Effector CD8-positive, alpha-beta T cell (primary cell): ENCODE measurements at places on chromosomes 5 and 9.

DNA sequence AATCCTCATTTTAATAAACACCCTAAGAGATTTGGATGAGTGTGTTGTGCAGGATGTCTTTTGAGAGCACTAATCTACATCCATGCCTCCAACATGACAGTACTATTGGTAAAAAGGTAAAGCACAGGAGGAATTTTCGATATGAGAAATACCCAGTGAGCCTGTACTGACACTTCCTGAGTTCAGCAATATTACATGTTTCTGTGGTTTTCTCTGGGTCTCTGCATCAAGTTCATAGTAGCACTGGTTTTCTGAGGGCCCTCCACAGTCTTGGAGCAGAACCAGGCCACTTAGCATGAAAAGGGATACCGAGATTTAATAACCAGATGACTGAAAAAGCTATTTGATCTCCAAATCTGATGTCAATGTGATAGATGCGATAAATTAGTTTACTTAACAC, 524.1 kb downstream of the TMEM38B start:
- DNase-seq, result no peak

- DNase-seq, result no peak
These were observed 19.6 kb downstream of the CYFIP2 start for GRCh38 chr5:157285310-157286035.

DNA sequence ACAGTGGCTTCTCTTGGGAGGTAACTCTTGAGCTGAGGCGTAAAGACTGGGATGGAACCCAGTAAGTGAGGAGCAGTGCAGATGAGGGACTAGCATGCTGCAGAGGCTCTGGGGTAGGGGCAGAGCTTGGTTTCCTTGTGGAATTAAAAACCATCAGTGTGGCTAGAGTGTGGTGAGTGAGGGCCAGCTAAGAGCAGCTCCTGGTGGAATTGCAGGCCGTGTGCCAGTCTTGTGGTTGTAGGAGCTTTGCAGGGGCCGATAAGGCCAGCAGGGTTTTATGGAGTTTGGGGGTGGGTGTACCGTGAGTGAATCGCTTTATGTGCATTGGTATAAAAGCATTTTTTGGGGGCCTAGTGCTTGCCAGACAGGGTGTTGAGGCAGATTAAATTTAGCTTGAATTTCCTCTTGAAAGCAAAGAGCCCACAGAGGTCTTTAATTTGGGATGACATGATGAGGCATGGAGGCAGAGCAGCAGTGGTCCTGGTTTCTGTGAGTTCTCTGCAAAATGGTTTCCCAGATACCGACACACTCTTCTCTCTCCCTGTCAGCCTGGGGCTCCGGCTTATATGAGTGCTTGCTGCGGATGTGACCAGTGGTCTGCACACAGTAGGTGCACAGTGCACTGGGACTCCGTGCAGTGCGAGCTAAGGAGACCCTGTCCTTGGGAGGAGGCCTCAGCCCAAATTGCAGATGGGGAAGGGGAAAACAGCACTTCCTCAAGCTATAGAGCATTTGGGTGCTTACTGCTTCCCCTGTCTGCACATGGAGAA, 176.4 kb upstream of the PITX1 start:
- DNase-seq, result no peak

- DNase-seq, result no peak
These were observed 38.0 kb downstream of the GADD45G start for GRCh38 chr9:89642789-89643188.

DNA sequence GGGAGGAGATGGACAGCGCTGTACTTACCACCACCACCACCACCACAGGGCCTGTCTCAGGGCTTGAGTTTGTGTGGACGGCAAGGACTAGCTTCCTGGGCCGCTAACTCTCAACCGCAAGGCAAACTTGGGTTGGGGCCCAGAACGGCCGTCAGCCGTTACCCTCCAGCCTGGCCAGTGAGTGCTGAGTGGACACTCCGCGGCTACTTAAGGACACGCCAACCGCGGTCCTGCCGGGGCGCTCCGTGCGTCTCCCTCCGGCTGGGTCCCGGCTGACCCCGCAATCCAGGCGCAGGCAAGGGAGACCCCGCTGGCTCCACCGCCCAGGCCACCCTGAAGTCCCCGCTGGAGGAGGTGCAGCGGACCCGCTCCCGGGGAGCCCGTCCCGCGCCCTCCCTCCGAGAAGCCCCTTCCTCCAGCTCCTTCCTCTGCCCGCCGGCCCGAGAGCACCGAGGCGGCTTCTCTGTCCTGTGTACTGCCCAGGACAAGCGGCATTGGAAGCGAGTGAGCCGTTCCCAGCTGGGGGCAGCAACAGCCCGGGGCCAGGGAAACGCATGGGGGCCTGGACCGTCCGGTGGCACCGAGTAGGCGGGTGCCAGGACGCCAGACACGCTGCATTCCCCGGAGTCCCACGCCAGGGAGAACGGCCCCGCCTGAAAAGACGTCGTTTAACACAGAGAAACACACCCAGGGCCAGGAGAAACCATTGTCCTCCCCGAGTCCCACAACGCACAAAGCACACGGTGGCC, 46.6 kb downstream of the HABP4 start:
- DNase-seq, result no peak

GRCh38 chr5:8813180-8813579, 732.7 kb downstream of the SEMA5A start:
- DNase-seq, result no peak

DNA sequence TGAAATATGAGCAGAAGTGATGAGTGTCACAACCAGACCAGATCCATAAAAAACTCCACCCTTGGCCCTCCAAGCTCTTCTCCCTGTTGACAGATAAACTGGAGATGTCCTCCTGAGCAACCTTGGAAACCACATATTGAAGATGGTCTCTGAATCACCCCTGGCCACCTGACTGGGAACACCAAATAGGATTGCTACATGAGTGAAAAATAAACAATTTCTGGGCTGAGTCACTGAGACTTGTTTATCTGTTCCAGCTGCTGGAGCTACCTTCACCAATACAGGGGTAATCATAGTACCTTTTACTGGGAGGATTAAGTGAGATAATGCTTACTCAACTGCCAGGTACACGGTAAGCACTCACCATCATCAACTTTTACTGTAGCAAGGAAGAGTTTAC, 53.3 kb downstream of the PCA3 start:
- DNase-seq, result no peak

DNA sequence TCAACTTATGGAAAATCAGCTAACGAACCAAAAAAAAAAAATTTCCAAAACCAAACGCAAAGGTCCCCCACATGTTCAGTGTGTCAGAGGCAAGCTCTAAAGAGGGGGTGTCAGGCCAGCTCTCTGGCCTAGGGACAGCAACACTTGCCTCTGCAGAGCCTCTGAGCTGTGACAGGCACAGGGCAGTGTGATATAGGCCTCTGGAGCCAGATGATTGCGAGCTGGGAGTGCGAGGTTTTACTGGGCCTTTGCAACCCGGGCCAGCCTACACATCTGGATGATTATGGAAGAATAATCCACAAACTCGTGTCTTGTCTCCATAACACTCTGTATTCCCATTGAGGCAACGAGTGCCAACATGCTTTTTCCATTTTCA, 67.7 kb upstream of the STC2 start:
- DNase-seq, result no peak

GRCh38 chr5:72108202-72109061, 1.2 kb downstream of the MAP1B start:
- DNase-seq, result no peak

- DNase-seq, result no peak
These were observed 32.8 kb upstream of the PIP5K1B start for GRCh38 chr9:68672215-68672614.

DNA sequence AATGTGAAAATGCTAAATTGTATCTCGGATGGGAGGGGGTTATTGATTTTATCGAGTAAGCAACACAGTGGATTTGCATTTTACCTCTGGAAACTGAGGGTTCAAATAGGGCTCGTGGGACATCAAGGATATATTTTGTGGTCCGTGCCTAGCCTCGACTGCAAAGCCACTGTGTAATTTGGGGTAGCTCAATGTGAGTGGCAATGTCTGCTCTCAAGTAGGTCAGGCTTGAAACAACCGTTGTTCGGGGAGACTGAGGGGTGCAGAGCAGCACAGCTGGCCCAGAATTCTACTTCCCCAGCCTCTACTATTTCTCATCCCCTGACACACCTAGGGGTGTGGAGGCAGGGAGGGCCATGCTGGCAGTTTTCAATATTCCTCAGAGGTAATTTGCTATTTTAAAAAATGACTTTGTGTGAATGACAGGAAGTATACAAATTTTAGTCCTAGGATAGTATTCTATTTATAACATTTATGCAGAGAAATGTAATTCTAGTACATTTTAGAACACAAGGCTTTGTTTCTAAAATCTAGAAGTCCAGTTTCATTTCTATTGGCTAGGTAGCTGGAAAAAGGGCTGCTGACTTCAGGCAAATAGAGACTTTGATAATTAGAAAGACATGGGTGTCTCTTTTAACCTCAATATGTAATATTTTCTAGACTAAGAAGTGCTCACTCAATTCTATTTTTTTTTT, 1.4 kb upstream of the DAB2 start:
- no peak for DNase-seq

DNA sequence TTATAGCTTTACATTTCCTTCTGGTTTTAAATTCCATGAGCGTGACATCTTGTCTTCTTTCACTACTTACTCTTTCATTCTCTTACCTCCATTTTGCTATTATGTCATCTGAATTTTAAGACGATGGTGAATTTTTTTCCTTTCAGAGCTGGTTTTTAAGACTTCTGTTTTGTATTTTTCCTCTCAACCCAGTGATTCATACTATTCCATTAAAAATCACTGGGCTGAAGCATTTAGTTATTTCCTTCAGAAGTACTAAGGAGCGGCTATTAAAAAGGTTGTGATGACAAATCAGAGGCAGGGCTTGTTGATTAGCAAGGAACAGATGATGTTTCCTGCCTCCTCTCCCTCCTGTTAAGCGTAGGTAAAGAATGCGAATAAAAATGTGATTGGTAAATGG, 16.5 kb downstream of the AGXT2 start:
- DNase-seq, result no peak

DNA sequence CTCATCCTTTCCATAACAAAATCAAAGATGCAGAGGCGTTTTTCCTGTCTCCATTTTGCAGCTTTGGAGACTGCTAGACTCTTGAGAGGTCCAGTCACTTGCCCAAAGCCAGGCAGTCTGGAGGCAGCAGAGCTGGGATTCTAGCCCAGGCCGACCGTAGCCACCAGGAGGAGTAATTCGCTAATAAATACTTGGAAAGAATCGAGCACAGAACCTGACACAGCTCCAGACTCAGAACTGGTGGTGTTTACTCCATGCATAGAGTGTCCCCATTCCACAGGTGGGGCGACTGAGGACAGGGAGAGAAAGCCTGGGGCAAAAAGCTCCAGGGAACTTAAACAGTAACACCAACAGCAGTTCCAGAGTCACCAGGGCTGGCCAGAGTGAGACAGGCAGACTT, 10.7 kb upstream of the CERCAM start:
- no peak for DNase-seq

DNA sequence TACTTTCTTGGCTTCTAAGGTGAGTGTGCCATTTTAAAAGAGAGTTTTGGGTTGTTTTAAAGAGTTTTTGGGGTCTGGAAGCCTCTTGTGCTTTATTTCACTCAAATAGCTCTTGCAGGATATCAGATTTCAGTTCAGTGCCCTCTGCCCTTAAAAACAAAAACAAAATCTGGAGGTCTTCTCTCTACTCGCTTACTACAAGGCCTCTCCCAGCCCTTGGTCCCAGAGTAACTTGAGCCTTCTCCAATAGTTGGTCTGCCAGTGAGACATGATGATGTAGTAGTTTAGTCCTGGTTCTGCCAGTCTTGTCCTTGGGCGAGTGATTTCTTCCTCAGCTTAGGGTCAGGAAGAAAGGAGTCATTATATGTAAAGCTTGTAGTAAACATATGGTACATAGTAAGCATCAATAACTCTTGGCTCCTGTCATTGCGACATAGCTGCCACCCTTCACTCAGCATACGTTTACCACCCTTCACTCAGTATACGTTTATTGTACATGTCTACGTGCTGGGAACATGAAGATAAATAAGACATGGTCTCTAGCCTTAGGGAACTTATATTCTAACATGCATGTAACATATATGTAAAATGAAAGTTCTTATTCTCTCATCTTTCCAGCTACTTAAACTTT, 147.6 kb downstream of the MAN2A1 start:
- DNase-seq, result no peak

DNA sequence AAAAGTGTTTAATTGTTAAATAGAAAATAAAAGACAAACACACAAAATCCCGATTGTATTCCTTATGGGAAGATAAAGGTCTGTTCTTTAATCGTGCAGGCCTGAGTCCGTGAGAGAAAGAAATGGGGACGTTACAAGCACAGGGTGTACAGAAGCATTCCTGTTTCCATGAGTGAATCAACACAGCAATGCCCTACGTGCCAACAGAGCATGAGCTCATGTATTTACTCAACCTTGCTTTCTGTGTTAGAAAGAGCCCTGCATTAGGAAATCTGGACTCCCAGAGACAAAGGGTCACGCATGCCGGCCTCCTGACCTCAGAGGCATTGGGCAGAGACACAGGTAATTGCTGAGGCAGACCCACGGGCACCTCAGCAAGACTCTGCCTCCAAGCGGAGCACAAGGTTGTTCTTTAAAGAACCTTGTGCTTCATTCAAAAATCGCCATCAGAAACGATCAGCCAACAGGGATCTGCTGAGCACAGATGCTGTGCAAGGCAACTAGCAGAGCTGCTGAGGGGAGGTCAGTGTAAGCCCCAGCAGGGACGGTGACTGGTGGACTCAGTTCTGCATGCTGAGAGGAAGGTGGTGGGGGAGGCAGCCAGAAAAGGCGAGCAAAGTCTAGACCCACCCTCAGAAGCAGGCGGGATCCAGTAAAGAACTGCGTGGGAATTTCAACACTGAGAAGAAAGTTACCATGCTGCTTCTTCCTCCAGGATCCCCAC, 101.0 kb downstream of the TLE1 start:
- DNase-seq, result no peak

GRCh38 chr5:56480078-56480704, 247.1 kb upstream of the ANKRD55 start:
- no peak for DNase-seq

- no peak for DNase-seq
These were observed 90.9 kb upstream of the MTAP start for GRCh38 chr9:21711504-21711903.

DNA sequence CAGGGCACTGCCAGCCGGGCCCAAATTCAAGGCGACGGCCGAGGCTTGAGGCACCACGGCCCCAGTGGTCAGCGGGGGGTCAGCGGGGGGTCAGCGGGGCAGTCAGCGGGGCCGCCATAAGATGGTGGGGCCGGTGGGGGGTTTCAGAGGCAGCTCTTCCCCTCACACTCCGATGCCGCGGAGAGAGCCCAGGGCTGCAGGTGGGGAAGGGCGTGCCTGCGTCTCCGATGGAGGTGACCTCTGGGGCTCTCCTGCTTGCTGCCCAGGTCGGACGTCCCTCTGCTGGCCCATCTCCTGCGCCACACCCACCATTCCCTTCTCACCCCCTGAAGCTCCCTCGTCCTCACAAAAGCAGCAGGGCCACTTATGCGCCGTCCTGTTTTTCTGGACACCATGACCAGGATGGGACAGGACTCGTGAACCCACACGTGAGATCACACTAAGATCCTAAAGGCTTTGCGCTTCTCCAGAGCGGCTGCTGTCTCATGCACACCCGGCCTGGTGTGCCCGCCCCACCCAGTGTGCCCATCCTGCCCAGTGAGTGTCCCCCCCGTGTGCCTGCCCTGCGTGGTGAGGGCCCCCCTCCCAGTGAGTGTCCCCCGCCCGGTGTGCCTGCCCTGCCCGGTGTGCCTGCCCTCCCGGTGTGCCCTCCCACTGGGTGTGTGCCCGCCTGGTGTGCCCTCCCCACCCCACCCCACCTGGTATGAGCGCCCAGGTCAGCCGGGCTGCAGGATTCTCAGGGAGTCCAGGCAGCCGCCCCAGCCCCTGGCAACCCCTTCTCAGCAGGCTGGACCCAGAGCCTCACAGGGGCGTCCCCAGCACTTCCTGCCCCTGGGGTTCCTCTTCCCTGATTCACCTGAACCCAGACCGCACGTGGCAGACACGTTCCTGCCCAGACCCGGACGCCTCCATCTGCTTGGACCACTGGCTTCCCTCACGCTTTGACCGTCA, 48.7 kb upstream of the NKD2 start:
- no peak for DNase-seq
